ENCODE measurements at places on chromosomes 16 and 17.

- no peak for DNase-seq
Observed at GRCh38 chr17:32697728-32698625, 178.9 kb downstream of the MYO1D start.

DNA sequence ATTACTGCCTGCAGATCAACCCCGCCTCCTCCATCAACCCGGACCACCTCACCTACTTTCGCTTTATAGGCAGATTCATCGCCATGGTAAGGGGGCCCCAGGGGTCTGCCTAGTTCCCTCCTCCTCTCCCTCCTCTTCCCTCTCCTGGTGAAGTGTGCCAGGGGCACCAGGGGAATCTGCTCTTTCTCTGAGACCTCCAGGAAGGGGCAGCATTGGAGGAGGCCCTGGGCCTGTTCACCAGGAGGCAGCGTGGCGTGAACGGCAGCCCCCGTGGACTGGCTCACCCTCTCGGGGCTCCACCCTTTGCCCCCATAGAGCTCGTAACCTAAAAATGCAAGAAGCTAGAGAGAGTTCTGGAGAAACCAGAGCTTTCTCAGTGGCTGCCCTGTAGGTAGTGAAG lies 17.1 kb upstream of the CLEC18A start:
- DNase-seq: no peak

DNA sequence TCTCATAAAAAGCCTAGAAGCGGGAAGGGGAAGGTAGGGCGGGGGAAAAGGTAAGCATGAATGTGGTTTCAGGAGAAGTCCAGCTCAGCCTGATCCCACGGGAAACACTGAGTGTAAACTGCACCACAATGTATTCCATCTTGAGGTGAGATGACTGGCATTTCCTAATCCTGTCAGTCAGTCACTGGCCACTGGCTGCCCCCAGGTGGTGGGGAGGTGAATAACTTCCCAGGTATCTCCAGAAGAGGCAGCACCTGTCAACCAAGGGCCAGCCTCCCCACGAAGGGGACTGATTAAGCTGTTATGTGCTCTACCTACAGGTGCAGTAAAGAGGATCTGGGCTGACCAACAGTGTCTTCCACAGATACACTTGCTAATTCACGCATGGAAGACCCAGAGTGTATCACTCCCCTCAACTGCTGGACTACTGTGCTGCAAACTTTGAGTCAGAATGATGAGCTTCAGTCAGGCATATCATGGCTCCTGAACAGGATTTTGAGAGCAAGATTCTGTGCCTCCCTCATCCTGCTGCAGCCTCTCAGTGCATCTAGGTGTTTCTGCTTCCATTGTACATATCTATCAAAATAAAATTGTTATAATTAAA lies 108.5 kb upstream of the CCL2 start:
- peak; percentile 14 for DNase-seq

GRCh38 chr16:84228256-84228838 lies 11.5 kb downstream of the KCNG4 start:
- DNase-seq: no peak

- no peak for DNase-seq
Observed at GRCh38 chr16:79294568-79294967, 306.0 kb downstream of the MAF start.

- DNase-seq: no peak
Observed at GRCh38 chr17:74921026-74921681, 1.9 kb downstream of the USH1G start.

- DNase-seq: no peak
Observed at GRCh38 chr16:65975049-65975708, 391.3 kb upstream of the CDH5 start.

DNA sequence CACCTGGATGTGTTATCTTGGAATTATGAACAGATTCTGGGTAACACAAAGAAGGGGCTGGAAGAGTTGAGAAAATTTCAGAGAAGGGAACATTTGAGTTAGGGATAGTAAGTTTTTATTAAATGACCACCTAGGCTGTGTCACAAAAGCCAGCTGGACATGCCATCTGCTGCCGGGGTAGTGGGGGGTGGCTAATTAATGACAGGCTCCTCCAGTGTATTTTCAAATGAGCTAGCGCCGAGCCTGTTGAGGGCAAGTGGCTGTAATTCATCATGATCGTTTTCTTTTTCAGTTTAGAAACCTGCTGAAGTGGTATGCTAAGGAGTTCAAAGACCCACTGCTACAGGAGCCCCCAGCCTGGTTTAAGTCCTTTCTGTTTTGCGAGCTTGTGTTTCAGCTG lies 6.2 kb downstream of the TMEM97 start:
- DNase-seq: no peak

GRCh38 chr17:17849147-17849820 lies 12.5 kb upstream of the SREBF1 start:
- peak; percentile 84 for DNase-seq

DNA sequence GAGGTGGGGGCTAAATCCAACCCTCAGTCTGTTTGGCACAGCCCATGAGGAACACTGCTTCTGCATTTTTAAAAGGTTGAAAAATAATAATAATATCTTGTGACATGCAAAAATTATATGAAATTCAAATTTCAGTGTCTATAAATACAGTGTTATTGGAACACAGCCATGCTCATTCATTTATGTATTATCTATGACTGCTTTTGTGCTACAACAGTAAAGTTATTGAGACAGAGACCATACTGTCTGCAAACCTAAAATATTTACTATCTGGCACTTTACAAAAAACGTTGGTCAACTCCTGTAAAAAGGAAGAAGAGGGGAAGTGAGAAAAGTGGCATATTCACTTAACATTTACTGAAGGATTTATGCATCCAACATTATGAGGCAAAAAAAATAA lies 3.1 kb downstream of the ABCA5 start:
- no peak for DNase-seq

Measured in CD4-positive, alpha-beta T cell (primary cell).